AG09309 (cell line): ENCODE measurements at places on chromosomes 4 and X.

DNA sequence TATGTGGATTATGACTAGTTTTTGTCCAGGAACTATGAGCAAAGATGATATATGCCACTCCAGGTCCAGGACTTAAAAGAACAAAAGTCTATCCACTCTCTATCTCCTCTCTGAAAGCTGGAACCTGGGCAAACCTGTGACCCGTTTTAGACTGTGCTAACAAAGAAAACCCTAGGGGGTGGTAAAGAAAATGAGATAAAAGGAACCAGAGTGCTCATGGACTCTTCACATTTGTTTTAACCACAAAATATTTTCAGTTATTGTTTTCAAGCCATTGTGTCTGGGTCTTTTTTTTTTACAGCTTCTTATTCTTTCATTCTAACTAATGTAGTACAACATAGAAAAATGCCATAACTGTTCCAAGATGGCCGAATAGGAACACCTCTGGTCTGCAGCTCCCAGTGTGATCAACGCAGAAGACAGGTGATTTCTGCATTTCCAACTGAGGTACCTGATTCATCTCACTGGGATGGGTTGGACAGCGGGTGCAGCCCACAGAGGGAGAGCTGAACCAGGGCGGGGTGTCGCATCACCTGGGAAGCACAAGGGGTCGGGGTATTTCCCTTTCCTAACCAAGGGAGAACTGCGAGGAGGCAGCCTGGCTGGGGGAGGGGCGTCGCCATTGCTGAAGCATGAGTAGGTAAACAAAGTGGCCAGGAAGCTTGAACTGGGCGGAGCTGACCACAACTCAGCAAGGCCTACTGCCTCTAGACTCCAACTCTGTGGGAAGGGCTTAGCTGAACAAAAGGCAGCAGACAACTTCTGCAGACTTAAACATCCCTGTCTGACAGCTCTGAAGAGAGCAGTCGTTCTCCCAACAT lies 45.1 kb downstream of the CHM start:
- no peak for DNase-seq

DNA sequence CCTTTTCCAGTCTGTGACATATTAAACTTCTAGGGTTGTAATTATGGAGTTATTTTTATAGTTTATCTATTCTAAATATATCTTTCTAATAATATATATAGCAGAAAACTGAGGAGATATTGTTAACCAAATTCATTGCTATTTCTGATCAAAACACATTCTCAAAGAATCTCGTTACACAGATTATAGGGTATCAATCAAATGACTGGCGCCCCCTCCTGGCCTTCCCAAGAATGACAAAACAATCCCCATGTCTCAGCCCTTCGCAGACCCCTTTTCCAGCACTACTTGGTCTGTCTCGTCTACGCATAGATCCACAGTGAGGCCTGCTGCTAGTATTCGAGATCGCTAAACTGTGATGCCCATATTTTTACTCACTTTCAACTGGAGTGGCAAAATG lies 209.3 kb downstream of the GPC3 start:
- no peak for DNase-seq

GRCh38 chr4:76597423-76597979 lies 162.5 kb downstream of the SHROOM3 start:
- no peak for DNase-seq

DNA sequence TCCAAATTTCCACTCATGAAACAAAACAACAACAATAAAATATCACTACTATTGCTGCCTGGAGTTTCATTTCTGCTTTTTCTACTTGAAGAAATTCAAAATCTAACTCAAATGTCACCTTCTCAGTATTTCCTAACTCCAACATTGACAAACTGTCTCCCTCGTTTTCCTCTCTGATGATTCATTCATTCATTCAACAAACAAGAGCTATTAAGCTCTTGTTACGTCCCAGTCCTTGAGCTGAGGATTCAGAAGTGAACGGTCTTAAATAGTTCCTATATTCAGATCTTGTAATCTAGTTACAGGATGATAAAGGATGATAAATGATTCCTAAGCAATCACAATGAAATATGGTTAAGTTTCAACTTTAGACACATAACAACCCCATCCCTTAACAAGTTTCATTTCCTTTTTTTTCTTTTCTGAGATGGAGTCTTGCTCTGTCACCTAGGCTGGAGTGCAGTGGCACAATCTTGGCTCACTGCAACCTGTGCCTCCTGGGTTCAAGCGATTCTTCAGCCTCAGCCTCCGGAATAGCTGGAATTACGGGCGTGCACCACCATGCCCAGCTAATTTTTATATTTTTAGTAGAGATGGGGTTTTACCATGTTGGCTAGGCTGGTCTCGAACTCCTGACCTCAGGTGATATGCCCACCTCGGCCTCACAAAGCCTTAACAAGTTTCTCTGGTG lies 1.7 kb downstream of the SLC9B2 start:
- DNase-seq = no peak

- peak; percentile 43 for DNase-seq
Observed at GRCh38 chrX:136953867-136954787, 73.6 kb upstream of the RBMX start.

GRCh38 chrX:108537005-108537404 lies 97.4 kb downstream of the COL4A5 start:
- DNase-seq = no peak

DNA sequence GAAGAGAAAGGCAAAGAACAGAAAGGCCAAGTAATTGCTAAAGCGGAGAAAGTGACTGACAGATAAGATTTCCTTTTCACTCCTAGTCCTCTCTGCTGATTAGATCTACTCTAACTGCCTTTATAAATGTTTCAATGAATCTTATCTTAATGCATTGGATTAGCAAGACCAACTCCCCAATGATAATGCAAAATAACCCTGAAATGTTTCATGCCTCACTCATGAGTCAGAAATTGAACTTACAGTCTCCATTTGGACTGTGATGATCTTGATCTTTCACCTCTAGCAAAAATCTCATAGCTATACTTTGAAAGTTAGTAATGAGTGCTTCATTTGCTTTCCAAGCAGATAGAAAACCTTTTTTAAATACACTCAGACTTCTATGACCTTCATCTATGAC lies 26.5 kb downstream of the SLC10A7 start:
- no peak for DNase-seq

- no peak for DNase-seq
Observed at GRCh38 chrX:152823657-152824056, 6.9 kb downstream of the CETN2 start.

DNA sequence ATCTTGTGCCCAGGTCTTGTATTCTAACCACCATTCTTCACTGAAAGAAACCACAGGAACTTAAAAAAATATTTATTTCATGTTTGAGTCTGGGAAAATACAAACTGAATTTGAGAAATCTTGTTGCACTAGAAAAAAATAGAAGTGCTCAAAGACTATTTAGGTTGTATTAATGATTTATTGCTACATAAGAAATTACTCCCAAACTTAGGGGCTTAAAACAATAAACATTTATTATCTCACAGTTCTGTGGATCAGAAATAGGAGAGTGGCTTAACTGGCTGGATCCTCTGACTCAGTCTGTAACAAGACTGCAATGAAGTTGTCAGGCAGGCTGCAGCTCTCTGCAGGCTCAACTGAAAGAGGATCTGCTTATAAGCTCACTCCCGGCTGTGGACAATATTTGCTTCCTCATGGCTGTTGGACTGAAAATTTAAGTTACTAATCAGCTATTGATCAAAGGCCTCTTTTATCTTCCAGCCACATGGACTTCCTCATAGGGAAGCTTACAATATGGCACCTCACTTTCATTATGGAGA lies 295.4 kb upstream of the FAM241A start:
- no peak for DNase-seq

DNA sequence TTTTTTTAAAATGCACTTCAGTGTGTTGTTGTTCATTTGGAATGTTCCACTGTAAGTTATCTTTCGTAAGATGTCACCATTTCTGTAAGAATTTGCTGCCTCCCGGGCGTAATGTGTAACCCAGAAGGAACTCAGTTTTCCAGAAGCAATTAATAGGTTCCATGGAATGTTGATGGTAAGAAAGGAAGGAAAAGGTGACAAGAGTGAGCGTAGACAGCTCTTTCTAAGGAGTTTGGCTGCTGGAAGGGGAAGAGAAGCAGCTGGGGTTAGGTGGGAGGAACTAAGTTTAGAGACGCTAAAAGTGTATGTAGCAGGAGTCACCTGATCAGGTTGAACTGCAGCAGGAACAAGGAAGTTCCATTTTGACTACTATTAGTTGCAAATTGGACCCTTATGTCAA lies 35.9 kb downstream of the PNMA5 start:
- no peak for DNase-seq

- no peak for DNase-seq
Observed at GRCh38 chrX:56751071-56751470, 22.0 kb downstream of the NBDY start.

DNA sequence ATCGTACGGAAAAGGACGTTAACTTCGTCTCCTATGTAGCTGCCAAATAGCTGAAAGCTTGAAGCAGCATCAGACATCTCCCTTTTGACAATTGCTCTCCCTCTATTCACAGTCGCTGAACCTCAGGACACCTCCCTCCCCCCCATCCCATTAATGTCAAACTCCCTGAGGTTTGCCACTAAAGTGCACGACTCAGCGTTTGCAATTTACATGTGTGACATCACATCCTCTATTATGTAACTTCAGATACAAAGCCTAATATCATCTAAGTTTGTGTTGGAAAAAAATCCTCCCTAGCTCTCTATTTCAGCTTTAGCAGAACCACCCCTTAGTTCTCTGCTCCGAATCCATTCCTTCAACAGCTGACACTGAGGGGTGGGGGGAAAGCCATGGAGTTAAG lies 5.5 kb upstream of the NR3C2 start:
- no peak for DNase-seq

- DNase-seq = no peak
Observed at GRCh38 chr4:33625748-33626147, 2618.6 kb downstream of the ARAP2 start.

DNA sequence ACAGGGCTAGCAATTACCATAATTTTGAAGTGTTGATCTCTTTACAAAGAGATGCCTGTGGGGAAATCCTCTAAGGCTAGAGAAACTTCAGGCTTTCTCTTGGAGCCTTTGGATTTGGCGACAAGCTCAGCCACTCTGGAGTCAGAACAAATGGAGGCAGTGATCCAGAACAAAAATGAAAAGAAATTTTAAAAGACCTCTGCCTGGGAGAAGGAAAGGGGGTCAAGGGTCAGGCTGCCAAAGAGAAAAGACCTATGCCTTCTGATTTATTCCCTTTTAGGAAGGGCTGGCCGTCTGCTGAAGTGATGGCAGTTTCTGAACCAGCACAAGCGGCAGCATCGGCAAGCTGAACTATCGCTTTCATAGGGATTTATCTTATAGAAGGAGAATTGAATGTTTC lies 140.8 kb upstream of the SFRP2 start:
- DNase-seq = no peak

DNA sequence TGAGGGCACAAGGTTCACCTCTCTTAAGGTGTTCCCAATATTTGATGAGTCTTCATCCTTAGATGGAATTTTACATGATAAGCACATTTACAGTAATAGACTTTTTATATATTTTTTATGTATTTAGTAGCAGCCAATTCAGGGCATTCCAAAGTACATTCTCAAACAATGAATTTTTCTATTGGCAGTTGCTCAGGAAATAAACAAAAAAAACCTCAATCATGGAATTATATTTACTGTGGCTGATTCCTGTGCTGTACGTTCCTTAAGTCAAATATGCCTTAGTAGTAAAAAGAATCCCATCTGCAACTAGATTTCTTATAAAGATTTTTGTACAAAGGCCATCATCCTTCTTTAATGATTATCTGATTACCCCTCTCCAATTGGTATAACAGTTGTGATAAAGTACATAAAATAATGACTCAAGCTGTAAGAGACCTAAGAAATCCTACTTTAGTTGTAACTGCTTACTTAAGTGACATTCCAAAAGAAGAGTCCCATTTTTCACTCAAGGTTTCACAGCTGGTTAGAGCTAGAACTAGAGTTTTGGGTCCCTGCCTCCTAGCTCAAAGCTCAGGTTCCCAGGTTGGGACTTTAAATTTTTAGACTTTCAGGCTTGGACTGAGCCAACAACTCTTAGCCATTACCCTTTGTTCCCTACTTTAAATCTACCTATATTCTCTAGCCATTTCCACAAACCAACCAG lies 152.7 kb downstream of the FHIP1A start:
- no peak for DNase-seq

- DNase-seq = no peak
Observed at GRCh38 chr4:166798126-166798525, 436.2 kb downstream of the SPOCK3 start.

DNA sequence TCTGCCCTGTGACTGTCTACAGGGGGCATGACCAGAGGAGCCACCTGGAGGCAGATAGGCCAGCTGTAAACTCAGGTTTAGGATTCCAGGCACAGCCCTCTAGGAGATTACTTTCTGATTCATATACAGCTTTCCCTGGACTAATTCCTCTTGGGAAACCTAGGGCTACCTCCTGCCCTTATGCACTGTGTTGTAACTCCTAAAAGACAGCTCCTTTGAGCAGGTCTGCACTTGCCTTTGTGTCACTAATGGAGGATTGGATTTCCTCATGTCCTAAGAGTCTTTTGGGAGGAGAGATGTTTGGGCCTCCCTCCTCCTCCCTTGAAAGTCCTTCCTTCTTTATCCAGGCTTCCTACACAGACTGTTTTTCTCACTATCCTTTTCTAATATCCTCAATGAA lies 202.0 kb downstream of the PCDH19 start:
- no peak for DNase-seq

GRCh38 chr4:182224192-182224850 lies 18.9 kb upstream of the TENM3 start:
- no peak for DNase-seq

GRCh38 chr4:62015043-62015739 lies 815.1 kb downstream of the ADGRL3 start:
- no peak for DNase-seq

GRCh38 chr4:186915816-186916215 lies 192.2 kb upstream of the FAT1 start:
- no peak for DNase-seq

DNA sequence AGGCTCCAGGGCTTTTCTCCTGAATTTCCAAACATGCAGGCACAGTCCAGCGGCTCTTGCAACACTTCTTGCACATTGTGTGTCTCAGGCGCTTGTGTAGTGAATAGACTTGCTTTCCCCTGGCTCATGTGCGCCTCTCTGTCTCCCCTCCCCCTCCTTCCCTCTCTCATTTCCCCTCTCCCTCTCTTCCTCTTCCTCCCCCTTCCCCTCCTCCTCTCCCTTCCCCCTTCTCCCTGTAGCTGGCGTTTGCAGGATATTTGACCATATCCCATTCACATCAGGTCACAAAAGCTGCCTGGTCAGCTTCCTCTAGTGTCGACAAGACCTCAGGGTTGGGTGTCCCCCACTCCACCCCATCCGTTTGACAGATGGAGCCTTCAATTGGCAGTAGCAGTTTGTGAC lies 2.4 kb downstream of the CHST7 start:
- DNase-seq = no peak

GRCh38 chr4:188110741-188111471 lies 1.5 kb upstream of the TRIML2 start:
- no peak for DNase-seq

DNA sequence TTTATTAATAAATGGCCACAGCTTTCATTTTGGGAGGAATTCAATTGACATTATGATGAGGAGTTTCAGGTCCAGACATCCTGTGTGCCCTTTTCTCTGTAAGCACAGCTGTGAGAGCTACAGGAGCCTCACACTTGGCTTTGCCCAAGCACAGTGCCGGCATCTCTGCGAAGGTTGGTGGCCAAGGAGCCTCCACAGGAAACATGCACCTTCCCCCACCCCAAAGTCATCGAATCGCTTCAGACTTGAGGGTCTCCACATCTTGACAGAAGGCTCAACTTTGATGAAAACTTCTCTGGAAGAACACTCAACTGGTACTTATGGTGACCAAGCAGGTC lies 100.0 kb downstream of the SYNPO2 start:
- no peak for DNase-seq
